NCI-H1930 (cell line): ENCODE measurements at places on chromosomes 16 and 17.

DNA sequence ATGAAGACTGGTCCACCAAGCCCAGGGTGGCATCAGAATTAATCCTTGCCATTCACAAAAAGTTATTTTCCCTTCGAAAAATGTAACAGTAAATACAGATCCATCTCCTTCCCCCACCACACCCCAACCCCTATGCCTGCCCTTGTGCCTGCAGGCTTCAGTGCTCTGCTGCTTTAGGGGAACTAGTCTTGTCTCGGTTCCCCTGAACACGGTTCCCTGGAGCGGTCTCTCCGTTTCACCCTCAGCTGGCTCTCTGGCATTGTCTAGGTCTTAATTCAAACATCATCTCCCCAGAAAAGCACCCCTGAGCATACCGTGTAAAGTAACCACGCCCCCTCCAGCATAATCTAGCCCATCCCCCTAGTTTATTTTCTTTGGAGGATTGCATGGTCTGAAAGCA, 25.8 kb downstream of the EMP2 start:
- DNase-seq = no peak

DNA sequence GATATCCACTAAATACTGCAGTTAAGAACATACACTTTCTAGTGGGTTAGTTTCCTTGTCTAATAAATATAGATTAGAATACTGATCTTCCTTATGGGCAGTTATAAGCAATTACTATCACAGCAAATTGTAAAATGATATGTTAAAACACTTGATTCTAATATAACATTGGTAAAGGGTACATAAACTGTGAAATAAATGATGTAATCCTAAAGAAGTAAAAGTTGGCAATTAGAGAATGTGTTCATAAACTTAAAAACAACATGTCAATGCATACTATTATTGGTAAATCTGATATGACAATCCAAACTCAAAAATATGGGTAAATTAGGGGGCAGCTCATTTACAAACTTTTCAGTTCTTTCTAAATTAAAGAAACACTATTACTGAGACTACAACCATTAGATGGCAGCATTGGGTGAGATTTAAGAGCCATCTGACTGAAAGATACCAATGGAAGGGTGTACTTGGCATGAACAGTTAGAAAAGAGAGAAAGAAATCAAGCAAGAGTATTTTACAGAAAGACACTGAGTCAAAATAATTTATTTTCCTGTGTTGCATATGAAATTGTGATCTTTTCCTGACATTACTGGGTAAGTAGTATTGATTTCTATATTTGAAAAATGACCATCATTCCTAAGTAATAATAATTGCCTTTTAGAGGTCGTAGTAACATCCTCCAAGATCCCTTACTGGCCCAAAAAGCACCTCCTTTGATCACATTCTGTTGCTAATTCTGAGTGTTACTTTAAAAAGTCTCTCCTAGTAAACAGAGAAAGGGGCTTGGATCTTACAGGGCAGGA, 119.6 kb downstream of the SPAG9 start:
- peak; percentile 14 for DNase-seq

- no peak for DNase-seq
These were observed 2.0 kb downstream of the RGS11 start for GRCh38 chr16:273547-274421.

GRCh38 chr17:82149401-82150099, 51.5 kb upstream of the FASN start:
- no peak for DNase-seq

GRCh38 chr17:17119533-17119932, 77.3 kb downstream of the MPRIP start:
- DNase-seq = no peak

GRCh38 chr16:426906-427249, 1.4 kb downstream of the RAB11FIP3 start:
- no peak for DNase-seq

GRCh38 chr17:46788796-46789195, 29.7 kb downstream of the WNT3 start:
- no peak for DNase-seq

GRCh38 chr17:32443827-32444300, 446 bp upstream of the PSMD11 start:
- DNase-seq = peak; percentile 57

- DNase-seq = no peak
These were observed 188.0 kb upstream of the GSE1 start for GRCh38 chr16:85425074-85425662.

GRCh38 chr17:76394166-76394565, 9.8 kb downstream of the SPHK1 start:
- DNase-seq = no peak

DNA sequence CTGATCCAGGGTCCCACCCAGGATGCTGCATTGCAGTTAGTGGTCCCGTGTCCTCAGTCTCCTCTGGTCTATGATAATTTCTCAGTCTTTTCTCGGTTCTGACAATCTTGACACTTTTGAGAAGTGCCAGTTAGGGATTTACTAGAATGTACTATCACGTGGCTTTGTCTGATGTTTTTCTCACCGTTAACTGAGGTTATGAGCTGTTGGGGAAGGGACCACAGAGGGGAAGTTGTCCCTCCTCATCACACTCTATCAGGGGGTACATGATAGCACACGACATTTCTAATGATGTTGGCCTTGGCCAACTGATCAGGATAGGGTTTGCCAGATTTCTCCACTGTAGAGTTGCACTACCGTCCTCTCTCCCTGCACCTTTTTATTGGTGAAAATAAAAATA, 250.9 kb upstream of the SDK2 start:
- no peak for DNase-seq

DNA sequence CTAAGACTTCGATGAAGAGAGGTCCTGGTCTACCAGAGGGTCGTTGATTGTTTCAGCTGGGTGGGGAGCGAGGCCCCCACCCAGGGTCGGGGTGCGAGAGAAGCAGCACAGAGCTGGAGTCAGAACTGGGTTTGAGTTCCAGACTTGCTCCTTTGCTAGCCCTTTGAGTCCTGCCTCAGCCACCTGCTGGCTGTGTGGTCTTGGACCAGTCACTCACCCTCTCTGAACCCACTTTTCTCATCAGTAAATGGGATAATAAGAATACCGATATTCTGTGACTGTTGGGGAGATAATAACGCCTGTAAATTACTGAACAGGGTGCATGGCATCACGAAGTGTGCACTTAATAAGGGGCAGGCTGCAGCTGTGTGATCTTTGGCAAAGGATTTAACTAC, 427 bp upstream of the MMP28 start:
- DNase-seq = no peak

- no peak for DNase-seq
These were observed 56.3 kb upstream of the SMIM36 start for GRCh38 chr17:55567240-55568214.

DNA sequence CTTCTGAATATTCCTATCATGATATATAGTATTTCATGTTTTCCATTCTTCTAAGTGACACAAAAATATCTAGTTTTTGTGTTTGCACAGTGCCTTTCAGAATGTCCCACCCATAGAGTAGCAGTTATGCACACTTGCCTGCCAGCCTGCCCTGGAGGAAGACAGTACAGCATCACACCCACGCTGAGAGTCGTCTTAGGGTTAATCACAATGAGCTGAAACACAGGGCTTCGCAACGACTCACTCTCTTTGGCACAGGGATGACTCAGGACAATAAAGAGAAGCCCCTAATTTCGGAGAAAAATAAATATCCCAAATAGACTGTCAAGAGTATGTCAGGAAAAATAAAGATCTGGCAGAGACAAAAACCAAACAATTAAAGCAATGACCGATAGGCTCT, 11.6 kb upstream of the NDUFAB1 start:
- DNase-seq = no peak

GRCh38 chr17:15453782-15454181, 13.6 kb downstream of the CDRT4 start:
- DNase-seq = no peak

- no peak for DNase-seq
These were observed 3.6 kb downstream of the NRN1L start for GRCh38 chr16:67888331-67888730.

DNA sequence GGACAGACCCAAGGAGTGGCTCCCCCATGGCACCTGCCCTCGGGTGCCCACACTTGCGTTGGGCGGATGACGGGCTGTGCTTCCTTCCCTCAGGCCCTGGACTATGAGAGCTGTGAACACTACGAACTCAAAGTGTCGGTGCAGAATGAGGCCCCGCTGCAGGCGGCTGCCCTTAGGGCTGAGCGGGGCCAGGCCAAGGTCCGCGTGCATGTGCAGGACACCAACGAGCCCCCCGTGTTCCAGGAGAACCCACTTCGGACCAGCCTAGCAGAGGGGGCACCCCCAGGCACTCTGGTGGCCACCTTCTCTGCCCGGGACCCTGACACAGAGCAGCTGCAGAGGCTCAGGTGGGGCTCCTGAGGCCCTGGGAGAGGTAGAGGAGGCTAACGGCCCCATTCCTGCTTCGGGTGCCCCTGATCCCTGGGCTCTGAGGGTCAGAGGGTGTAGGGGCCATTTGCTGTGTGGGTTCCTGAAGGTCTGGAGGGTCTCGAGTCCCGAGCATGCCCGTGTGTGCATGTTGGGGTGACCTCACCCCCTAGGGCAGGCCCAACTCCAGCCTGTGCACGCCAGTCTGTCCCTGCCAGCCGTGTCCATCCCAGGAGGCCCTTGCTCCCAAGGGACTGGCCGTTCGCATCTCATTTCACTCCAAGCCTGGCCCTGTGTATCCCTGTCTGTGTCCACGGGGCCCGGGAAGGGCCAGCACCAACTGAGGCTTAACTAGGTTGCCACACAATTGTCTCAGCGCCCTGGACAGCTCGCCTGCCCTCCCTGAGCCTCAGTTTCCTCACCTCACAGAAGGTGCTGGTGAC, 10.0 kb downstream of the SLC22A31 start:
- no peak for DNase-seq

GRCh38 chr16:15482068-15482747, 47.8 kb downstream of the BMERB1 start:
- no peak for DNase-seq

GRCh38 chr17:5869041-5869745, 201.0 kb upstream of the WSCD1 start:
- no peak for DNase-seq

DNA sequence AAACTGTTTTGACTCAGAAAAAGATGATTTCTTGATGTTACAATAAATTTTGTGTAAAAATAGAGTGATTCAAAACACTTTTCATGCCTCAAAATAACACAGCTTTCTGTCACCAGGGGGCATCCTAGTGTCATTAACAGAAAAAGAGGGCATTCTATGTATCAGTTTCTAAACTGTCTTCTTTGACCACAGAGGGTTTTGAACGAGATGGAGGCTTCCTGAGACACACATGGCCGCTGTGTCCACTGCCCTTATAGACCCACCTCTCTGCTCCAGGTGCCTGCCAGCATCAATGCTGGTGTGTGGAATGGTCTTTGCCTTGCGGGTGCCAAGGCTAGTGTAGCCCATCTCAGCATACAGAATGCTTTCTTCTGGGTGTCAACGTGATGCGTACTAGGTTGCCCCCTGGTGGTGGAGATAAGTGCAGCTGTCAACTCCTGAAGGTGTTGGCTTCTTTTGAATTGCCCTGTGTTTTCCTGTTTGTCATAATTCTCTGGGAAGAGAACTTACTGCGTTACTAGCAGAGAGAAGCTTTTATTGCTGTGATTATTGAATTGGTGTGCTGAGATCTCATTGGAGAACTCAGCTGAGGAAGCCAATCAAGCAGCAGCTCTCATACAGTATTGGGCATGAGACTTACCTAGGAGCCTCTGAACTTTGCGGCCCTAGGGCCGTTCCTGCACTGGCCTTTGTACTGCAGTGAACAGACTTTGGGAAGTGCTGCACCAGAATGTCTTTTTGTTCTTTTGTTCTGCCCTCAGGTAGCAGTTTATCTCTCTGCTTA, 38.6 kb downstream of the USP10 start:
- peak; percentile 46 for DNase-seq

DNA sequence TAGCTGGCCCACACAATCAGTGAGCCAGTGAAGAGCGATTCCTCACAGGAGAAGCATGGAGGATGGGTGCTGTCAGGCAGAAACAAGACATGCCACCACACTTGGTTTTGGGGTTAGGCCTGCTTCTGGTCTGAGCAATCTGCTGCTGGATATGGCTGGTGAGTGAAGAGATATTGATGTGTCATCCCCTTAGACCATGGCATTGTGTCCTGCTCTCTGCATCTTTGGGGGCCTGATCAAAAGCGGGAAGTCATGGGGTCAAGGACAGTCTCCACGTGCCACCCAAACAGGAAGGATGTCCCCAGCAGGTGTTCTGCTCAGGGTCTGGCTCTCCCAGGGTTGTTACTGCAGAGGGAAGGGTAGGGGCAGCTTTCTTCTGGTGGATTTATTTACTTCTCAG, 140.7 kb downstream of the PRKCB start:
- DNase-seq = no peak

DNA sequence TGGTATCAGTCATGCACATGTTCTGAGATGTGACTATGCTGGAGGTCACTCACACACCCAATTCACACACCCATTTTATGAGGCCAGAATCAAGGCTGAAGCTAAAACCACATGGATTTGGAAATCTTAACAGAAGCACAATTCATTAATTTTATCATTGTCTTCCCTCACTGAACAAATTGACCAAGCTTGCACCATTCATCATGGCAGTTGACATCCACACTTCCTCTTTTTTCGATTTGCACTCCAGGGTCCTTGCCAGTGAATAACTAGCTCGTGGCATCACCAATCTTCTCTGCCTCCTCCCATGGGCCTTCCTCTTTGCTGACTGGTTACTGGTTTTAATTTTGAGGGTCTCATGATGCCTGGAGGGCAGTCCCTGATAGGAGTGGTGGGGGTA, 123.0 kb upstream of the ASIC2 start:
- no peak for DNase-seq

DNA sequence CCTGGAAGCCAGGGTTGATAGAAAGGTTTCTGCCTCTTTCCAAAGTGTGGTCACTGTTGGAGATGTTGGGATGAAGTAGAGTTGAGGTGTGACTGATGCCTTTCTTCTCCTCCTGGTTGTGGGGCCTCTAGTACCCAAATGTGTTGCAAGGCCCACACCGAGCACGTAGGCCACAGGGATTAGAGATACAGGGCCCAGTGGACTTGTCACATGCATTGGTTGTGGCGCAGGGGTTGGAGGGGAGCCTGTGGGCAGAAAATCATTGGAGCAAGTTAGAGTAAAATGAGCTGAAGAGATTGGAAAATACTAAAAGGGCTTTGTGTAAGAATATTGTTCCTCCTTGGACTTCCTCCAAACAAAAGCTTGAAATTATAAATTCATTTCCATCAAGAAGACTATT, 4.6 kb downstream of the KRT33A start:
- no peak for DNase-seq

DNA sequence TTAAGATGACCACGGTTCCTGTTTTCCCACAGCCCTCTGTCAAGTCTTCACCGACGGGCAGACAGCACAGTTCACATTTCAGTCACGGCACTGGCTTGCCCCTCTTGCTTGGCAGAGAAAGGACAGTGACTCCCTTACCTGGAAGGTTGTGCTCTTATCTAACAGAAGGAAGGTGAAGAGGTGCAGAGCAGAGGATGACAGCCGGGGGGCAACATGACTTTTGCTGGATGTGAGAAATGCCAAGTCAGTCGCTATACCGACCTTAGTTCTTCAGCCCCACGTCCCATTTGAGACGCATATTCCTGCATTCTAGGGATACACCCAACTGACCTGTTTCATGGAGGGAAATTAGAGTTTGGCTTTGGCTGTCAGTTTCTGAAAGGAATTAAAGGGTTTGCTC, 492.3 kb downstream of the NPIPA7 start:
- no peak for DNase-seq
